Activated T-cell treated with anti-CD3 and anti-CD28 coated beads, Interleukin-2, amount 50 U/mL, for 48 hours (primary cell): ENCODE measurements at places on chromosomes 3 and 15.

GRCh38 chr3:78141269-78141668 lies 1101.4 kb downstream of the ROBO2 start:
- DNase-seq, result no peak

DNA sequence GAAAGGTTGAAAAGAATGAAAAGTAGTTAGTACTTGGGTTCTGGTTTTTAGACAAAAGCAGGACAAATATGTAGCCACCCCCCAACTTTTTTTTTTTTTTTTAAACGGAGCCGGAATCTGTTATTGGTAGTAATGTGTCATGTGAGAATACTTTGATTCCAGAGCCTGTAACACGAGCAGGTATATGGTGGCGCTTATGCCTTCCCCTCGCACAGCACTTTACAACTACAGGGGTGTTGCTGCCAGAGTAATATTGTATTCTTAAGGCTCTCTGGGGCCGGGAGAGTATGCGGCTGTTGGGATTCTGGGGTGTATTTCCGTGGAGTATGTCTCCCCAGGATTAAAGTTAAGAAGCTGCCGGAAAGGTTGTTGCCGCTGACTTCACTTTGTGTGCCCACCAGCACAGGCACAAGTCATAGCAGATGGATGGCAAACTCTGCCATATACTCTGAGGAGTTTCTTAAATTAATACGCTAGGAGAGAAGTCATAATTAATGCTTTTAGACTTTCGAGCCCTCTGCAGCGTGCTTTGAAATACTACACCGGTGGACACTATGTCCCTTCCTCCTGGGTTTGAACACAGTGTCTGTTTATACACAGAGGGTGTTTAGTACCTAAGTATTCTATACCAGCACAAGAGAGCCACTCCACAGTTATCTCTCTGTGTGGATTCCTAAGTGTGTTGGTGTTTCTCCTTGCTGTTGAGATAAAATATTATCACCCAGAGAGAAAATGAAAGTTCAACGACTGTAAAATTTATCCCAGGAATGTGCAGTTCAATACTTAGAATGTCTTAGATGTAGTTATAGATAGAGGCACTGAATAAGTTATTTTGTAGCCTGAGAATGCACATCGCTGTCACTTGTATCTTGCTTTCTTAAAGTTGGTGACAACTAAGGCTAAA lies 1.4 kb downstream of the MBNL1 start:
- DNase-seq, result no peak

- no peak for DNase-seq
These were observed 790.4 kb downstream of the GRM7 start for GRCh38 chr3:7651274-7651673.

- DNase-seq, result no peak
These were observed 223.7 kb upstream of the BHLHE40 start for GRCh38 chr3:4755566-4755965.

- no peak for DNase-seq
These were observed 226.5 kb upstream of the PROK2 start for GRCh38 chr3:72011485-72011884.

DNA sequence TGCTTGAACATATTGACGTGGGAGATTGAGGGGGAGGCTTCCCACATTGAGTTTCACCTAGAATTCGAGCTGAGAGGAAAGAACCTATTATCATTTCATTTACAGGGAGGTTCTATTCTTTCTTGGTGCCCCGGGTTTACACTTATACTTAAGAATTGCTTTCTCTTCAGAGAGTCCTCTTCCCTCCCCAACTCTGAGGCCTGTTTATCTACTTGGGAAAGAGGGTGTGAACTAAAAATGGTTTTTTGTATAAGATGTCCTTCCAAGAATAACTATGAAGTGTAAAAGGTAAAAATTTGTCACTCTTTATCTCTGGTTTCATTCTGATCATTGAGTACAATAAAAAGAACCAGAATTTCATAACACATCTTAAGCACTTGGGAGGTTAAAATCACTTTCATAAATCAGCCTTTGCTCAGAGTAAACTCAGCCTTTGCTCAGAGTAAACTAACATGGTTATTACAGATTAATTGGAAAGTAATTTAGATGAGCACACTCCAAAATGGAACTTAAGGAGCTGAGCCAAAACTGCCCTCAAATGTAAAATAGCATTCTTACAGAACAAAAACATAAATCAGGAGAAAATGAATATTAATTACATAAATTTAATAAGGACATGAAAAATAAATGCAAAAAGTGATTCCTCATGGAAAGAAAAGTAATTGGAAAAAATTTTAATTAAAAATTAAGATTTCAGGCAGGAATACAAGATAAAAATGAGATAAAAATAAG lies 75.2 kb downstream of the GADL1 start:
- DNase-seq, result no peak

DNA sequence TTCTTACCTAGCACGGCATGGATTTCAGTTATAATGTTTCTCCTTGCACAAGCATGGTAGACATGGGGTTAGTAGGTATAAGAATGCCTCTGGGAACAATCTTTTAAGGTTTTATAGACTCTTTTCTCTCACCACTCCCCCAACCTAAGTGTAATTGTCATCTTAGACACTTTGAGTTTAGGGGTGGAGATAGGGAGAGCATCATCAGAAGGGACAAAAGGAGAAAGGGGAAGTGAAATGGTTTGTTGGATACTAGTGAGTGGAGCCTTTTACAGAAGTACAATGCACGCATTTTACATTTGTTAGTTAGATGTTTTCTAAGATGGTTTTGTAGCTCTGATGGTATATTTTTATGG lies 189.2 kb downstream of the TP63 start:
- DNase-seq, result no peak

GRCh38 chr3:118813472-118813871 lies 221.2 kb downstream of the IGSF11 start:
- no peak for DNase-seq

DNA sequence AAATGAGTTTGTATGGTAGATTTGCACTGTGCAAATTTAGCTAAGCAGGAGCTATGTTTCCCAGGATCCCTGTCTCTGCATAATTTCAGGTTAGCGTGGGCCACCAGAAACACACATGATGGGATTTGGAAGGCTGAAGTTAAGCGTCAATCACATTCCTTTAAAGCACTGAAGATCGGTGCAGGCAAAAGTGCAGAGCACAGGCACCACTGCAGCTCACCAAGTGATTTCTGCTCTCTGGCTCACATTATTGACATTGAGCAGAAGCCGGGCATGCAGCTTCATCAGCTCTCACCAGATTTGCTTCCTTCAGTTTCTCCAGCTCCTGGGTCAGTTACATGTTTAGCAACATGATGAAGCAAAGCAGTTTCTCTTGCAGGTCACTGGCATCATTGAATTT lies 256.4 kb upstream of the TGFBR2 start:
- no peak for DNase-seq

- no peak for DNase-seq
These were observed 156.2 kb upstream of the LMCD1 start for GRCh38 chr3:8345398-8345797.

DNA sequence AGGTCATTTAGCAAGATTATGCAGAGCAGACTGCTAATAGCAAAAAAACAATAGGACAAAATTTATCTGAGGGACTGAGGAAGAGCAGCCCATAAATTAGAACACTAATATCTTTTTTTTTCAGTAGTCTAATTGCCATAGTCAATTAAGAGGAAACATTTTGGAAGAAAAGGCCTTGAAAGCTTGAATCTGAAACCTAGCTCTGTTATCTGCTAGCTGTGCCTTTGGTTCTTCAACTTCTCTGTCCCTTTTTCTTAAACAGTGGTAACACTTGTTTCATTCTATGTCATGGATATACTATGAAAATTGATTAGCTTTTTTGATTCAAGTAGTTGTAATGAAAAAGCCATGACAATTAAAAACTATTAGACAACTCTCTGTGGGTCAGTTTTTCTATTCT lies 1.7 kb downstream of the ATR start:
- DNase-seq, result no peak

- no peak for DNase-seq
These were observed 363.6 kb downstream of the NLGN1 start for GRCh38 chr3:173761161-173761560.

GRCh38 chr3:156390846-156391245 lies 164.1 kb downstream of the SSR3 start:
- no peak for DNase-seq
